H4 (cell line): ENCODE measurements at places on chromosomes 5 and 9.

DNA sequence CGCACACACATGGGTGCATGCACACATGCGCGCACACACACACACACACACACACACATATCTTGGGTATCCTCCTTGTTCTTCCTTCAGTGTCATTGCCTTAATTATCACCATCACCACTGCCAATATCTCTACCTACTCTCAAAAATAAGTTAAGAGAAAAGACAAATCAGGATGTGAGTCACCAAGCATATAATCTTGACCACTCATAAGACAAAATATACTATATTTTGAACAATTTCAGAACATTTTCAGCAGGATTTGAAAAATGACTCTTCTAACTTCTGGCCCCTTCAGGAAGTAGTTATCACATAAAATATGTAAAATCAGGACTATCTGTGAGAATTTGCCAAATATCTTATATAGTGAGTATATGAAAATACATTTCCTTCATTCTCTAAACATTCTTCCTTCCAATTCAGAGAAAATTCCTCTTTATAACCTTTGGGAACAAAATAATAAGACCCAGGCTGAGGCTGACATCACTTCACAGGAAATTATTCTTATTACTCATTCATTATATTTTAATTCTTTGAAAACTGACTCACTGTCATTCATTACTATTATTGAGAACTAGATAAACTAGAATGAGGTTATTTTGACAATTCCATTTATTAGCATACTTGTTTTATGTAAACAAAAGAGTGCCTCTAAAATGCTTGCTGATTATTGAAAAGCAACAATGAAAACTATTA is 772.0 kb upstream of the ACO1 start:
- DNase-seq, result no peak

- DNase-seq, result no peak
Observed at GRCh38 chr5:171127314-171127713, 181.7 kb upstream of the TLX3 start.

DNA sequence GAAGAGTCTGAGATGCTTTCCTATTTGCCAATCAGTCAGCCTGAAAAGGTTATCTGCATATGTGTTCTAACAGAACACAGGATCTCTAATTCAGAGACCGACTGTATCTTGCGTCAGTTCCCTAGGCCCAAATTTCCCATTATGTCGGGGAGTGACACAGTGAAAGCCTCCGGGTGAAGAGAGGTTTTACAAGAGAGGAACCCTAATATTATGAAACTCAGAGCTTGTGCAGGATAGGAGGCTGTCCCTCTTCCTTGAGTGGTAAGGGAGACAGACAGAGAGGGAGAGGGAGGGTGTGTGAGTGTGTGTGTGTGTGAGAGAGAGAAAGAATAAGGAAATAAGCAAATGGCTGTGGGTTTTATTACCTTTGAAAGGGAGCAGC is 1.9 kb downstream of the CD14 start:
- no peak for DNase-seq

- no peak for DNase-seq
Observed at GRCh38 chr5:133694181-133694831, 82.0 kb upstream of the FSTL4 start.

DNA sequence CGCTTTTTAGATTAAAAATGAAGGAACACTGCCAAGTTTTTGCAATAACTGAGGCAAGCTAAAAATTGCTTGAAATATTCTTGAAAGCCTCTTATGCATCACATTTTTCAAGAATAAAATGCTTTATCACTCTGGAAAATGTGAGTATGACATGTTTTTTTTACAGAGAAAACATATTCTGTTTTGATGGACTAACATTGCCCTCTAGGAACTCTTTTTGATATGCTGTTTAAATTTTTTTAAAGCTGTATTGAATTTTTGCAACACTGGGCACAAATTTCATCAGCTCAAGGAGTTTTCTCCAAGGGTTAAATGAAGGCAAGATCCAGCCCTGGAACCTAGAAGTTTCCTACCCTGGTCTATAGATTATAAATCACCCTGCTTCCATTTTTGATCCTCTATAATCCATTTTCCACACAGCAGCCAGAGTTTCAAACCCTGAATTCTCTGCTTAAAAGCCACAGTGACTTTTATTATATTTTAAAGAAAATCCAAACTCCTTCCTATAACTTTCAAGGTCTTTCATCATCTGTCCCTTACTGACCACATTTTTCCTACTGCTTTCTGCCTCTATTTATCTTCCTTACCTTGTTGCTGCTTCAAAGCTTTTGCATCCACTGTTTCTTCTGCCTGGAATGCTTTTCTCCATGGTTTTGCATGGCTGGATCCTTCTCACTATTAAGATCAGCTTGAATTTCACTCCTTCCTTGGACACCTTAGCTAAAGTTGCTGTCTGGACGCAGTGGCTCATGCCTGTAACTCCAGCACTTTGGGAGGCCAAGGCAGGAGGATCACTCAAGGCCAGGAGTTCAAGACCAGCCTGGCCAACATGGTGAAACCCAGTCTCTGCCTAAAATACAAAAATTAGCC is 60.9 kb downstream of the IL31RA start:
- no peak for DNase-seq

GRCh38 chr9:94811074-94811473 is 84.6 kb downstream of the AOPEP start:
- no peak for DNase-seq

- no peak for DNase-seq
Observed at GRCh38 chr9:129972816-129973215, 70.2 kb downstream of the FNBP1 start.

GRCh38 chr9:82890865-82891264 is 172.1 kb downstream of the RASEF start:
- DNase-seq, result no peak

DNA sequence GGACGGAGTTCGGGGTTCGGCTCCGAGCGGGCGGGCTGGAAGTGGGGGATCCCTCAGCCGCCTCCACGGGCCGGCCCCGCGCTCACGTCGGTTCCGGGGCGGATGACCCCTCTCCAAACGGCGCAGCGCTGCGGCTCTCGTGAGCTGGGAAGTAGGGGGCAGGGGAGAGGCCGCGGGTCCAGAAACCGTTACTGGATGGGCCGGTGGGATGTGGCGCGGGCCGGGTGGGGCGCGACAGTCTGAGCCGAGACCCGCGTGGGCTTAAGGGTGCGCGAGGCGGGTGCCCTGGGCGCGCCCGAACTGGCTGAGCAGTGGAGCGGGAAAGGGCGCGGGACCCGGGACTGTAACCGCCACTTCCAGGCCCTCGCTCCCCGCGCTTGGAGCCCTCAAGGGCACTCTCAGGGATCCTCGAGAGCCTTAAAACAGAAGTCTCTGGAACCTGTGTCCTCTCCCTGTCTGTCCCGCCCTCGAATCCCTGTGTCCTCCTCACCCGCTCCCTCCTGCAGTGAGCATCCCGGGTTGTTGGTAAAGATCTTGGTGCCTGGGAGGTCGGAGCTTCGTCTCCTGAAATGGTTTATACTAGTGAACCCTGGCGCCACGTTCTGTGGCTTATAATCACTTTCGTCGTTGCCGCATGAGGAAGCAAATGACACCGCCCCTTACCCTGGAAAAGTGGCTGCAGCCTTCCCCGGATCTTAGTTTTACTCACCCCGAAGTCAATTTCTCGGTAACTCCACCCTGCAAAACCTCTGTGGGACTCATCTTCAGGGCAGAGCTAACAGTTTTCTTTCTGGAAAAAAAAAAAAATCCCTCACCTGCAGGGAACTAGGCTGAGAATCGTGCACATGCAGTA is 571 bp upstream of the MARCHF11 start:
- DNase-seq, result no peak

GRCh38 chr5:32753051-32753450 is 41.9 kb downstream of the NPR3 start:
- no peak for DNase-seq
